ENCODE measurements at places on chromosomes 1 and 21.

DNA sequence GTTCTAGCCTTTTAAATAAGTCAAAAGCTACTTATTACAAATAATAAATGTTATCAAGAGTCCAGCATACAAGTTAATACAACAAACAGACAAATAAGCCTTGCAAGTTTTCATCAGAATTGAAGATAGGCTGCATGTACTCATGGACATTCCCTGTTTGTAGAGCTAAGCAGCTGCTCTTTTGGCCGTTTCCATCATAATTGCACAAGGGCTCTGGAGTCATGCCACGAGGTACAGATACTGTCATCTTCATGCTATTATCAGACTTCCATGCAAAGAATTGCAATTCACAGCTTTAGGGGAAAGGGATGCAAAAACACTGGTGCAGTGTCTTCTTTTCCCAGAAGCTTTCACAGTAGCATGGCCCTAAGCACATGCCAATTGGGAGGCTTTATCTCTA lies 52.8 kb upstream of the TBX15 start:
- no peak for DNase-seq

DNA sequence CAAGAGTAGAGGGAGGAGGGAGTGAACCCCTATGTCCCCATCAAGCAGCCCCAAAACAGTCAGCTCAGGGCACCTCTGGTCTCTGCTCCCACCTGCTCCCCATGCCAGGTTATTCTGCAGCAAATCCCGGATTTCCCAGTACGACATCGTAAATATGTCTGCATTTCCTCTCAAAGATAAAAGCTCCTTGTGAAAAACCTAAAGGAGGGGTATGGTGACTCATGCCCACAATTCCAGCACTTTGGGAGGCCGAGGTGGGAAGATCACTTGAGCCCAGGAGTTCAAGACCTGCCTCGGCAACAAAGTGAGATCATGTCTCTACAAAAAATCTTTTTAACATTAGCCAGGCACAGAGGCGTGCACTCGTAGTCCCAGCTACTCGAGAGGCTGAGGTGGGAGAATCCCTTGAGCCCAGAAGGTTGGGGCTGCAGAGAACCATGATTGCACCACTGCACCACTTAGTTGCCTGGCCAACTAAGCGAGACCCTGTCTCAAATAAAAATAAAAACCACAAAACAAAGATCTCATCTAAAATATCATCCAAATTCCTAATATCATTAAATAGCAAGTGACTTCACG lies 7.1 kb downstream of the ACOT7 start:
- DNase-seq = no peak

DNA sequence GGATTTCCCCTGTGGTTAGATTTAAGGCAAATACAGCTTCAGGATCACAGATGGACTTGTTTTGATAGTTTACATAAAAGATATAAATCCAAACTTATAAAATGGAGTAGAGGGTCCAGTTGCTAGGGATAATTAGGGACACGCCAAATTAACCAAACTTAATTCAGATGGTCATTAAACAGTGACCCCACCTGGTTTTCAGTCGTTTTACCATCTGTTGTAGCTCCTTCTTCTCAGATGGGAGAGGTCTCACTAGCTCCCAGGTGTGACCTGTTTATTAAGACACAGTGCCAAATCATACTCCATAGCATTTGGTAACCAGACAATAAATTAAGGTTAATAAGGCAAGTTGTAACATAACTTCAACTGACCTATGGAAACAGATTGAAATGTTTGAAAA lies 8.1 kb upstream of the GADD45A start:
- no peak for DNase-seq

GRCh38 chr1:193685986-193686385 lies 499.6 kb upstream of the B3GALT2 start:
- no peak for DNase-seq

- DNase-seq = no peak
These were observed 15.5 kb downstream of the TNFRSF8 start for GRCh38 chr1:12078575-12078937.

GRCh38 chr1:149884433-149885338 lies 14.7 kb upstream of the BOLA1 start:
- DNase-seq = no peak

DNA sequence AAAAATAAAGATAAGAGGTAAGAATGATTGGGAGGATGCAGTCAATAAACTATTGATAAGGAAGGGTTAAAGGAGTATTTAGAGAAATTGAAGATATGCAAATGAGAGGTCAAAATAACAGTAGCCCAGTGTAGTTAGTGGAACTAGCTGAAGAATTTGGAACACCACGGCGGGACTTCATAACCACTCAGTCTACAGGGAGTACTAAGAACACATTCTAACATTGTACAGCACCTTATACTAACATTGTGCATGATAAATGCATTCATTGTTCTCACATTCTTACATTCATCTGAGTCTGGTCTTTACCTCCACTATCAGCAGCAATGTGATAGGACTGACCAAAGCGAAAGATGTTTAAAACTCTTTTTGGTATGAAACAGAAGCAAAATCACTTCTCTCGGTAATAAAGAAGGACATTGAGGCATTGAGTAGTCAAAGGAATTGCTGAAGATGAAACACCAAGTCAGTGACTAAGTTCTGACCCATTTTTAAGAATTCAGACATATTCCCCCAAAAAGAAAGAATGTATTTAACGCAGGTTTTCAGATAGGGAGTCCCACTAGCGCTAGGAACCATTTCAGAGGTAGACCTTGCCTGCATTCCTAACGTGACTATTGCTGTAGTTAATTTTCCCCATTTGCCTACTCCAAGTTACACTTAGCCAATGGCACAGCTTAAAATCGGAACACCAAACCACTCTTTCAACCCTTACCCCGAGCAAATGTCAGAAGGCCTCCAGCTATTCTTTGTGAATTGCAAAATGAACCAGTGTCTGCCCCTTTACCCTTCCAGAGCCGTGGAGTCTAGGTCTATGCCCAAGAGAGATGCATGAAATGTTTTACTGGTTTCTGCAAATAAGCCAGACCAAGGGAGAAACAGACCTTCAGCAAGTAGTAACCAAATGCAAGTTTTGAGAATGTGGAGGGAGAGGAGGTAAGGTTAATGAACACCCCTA lies 108.8 kb upstream of the IRF2BP2 start:
- DNase-seq = no peak

DNA sequence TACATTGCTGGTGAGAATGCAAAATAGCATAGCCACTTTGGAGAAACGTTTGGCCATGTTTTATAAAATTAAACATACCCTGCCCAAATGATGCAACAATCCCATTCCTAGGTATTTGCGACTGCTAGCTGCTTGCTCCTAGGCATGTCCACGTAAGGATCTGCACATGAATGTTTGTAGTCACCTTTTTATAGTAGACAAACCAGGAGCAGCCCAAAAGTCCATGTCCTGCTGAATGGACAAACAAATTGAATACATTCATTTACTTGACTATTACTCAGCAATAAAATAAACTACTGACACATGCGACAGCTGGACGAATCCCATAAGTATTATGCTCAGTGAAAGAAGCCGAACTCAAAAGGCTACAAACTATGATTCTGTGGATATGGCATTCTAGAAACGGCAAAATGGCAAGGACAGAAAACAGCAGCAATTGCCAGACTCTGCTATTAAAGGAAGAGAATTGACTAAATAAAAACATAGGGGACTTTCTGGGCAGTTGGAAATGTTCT lies 161.9 kb upstream of the GALNT2 start:
- DNase-seq = no peak

- DNase-seq = no peak
These were observed 1351.7 kb downstream of the MRPL39 start for GRCh38 chr21:24255591-24255990.

- DNase-seq = no peak
These were observed 10.1 kb downstream of the ADPRS start for GRCh38 chr1:36098650-36099365.

Measured in NCI-H510A (cell line).